ENCODE measurements at places on chromosomes 7 and 10. TPM values are rescaled to one million over a fixed set of nuclear protein-coding genes. Genes with fewer than 3 reads are reported as not detected.

GRCh38 chr10:84563355-84563754 lies 235.0 kb downstream of the CCSER2 start:
- H3K36me3 ChIP-seq = no peaks in the 10 kb centered on the region
- H3K27me3 ChIP-seq = no peaks in the 10 kb centered on the region
- H3K4me1 ChIP-seq = peaks cover 4% of the 10 kb centered on the region
- no peak overlapping the region for H3K27ac ChIP-seq
- no peak overlapping the region for H3K4me3 ChIP-seq
- DNase-seq = no peak

Gene ABCC2
- polyA plus RNA-seq = 0.74 TPM

Gene VWDE
- polyA plus RNA-seq = 8.5 TPM

Gene CALHM3
- polyA plus RNA-seq = 0.60 TPM

Gene EPHB6
- polyA plus RNA-seq = 19.7 TPM
